COLO829 (cell line): ENCODE measurements at places on chromosomes 4 and X.

DNA sequence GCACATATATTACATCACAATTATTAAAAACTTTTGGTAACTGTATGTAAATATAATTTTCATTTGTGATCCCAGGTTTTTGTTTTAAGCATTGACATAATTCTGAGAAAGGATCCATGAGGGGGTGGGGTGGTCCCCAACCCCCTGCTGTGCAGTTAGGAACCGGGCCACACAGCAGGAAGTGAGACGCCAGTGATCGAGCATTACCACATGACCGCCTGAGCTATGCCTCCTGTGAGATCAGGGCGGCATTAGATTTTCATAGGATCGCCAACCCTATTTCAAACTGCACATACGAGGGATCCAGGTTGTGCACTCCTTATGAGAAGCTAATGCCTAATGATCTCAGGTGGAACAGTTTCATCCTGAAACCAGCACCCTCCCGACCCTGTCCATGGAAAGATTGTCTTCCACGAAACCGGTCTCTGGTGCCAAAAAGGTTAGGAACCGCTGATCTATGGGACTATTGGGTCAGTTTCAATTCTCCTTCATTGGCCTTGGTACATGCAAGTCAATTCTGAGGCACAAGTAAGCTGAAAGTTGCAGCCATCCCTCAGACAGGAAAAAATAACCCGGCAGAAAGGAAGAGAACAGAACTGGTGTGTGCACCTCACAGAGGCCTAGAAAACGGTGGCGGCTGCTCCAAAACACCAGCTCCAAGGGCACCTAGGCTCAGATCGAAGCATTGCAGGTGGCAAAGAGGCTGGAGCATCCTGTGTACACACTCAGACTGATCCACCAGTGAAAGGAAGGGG, 7.0 kb upstream of the TMSB4X start:
- no peak for DNase-seq

- no peak for DNase-seq
Observed at GRCh38 chr4:139919521-139919920, 234.5 kb downstream of the MAML3 start.

DNA sequence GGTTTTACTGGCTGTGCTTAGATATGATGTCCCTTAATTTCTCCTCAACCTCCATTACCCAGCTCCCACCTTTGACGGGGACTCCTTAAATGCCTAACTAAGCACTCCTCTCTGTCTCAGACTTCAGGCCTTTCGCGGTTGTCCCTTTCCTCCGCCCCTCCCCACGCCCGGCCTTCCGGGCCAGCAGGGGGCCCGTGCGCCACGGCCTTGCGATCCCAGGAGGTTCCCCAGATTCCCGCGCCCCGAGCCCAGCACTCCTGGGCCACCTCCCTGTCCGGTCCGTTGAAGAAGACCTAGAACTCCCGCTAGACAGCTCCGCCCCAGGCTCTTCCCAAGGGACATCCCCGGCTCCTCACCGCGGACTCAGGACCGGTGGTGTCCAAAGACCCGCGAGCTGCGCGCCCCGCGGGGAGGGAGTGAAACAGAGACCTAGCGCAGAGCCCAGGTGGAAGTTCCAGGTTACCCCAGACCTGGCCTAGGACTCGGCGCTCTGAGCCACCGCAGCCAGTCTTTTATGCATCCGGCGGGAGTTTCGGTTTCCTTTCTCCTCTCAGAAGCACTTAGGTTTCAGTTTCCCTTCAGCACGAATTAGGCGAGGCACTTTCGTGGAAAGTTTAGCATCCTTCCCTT, at the start of gene DDX60:
DDX60 (minus strand) TSS at position 487 of the 630 bp plus-strand sequence. CDS start 7,493 bp downstream, outside the sequence.
- DNase-seq: peak; percentile 65

- no peak for DNase-seq
Observed at GRCh38 chr4:29756966-29757365, 963.2 kb upstream of the PCDH7 start.

GRCh38 chrX:1554469-1555210, 17.7 kb upstream of the P2RY8 start:
- no peak for DNase-seq

DNA sequence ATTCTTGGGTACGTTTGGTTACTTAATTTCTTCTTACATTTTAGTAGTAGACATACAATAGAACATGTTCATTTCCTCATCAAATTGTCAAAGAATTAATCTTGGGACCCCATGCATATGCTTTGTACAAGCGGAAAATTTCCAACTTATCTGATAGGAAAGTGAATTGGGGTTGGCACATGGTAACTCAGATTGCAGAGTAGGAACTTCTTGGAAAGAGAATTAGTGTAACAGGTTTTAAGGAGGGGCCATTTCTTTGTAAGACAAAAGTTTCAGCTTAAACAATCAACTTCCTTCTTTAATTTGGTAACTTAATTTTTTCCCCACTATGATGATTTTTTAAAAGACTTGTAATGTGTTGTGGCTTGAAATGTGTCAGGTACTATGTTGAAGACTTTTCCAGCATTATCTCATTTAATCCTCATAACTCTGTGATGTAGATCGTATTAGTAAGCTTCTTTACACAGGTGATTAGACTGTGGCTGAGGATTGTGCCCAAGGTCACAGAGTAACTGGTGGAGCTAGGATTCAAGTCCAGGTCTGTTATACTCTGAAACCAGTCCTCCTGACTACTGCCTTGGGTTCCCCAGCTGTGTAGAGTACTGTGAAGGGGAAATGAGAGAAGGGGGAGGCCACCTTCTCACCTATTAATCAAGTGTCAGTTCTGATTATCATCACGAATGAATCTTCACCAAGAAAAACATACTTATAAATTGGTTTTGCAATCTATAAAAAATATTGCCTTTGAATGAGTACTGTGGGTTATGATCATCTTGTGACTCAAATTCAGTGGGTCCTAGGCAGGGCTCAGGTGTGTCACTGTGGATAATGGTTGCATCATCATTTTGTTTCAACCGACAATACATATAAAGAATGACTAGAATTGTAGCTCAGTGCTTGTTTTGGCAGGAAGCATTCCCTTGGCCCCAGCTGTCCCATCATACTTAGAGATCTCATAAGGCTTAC, 4.3 kb downstream of the GK start:
- no peak for DNase-seq

DNA sequence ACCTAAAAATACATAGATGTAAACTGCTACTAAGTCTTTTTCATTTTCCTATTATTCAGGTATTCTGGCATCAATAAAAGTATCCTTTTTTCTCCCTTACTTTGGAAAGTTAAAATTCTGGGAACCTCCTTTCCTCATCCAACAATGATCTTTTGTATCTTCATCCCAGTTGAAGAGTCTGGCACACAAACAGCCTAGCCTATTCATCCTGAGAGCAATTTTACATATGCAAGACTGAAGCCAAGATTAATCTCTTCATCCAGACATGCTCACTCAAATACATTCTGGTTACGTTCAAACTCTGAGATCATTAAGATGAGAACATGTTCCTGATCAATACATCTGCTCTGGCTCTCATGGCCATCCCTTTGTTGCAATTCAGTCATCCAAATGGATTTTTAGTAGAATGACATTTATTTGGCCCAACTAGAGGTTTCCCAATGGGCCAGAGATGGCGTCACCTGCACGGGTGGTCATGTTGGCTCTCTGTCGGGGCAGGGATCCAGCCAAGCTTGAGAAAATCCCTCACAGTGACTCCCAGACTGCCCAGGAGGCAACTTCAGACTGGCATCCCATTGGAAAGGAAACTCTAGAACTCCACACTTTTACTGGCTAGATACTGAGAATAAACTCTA, 135.3 kb upstream of the VCX2 start:
- DNase-seq: no peak

DNA sequence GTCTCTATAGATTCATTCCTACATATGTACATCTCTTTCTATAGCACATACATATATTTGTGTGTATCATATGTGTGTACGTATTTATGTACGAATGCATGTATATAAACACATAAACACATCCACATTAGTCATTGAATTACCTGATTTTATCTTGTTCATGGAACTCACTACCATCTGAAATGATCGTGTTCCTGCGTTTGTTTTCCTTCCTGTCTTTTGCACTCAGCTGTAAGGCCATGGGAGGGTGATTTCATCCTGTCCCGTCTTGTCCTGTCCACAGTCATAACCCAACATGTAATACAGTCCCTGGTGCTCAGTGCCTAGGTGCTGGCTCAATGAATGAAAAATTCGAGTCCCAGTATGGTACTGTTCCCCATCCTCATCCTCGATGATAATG, 191.8 kb upstream of the PSAPL1 start:
- no peak for DNase-seq

- no peak for DNase-seq
Observed at GRCh38 chrX:150303386-150304097, 59.6 kb upstream of the MAMLD1 start.

- DNase-seq: no peak
Observed at GRCh38 chrX:155778844-155779553, 102.1 kb upstream of the VAMP7 start.

DNA sequence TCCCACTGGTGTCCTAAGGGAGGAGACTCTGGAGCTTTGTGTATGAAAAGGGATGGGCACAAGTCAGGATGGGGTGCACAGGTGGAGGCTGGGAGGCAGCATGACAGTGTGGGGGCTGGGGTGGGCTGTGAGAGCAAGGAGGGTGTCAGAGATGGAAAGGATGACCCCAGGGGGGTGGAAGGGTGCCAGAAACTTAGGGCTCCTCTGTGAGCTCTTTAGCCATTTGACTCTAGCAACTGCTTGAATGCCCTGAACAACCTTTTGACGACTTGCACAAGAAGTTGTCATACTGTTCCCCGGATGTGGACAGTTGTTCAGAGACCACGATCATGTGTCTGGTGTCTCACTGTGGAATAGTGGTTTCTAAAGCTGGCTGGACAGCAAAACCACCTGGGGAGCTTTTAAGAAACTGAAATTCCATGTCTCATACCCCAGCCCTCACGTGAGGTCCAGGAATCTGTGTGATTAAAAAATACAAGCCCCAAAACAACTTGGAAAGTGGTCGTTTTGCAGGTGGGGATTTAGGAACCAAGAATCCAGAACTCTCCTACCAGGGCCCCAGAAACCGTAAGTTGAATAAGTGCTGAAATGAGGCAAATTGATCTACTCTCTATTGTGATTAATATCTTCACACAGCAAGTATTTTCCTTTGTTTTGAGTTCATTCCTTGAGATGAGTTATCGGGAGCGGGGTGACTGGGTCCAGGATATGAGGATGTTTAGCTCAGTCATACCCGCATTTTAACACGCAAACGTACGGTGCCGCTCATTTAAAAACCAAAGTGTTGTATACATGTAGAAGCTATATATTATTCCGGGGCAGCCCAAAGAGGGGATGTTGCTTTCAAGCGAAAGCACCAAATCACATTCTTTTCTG, 3.4 kb downstream of the RHOH start:
- no peak for DNase-seq

DNA sequence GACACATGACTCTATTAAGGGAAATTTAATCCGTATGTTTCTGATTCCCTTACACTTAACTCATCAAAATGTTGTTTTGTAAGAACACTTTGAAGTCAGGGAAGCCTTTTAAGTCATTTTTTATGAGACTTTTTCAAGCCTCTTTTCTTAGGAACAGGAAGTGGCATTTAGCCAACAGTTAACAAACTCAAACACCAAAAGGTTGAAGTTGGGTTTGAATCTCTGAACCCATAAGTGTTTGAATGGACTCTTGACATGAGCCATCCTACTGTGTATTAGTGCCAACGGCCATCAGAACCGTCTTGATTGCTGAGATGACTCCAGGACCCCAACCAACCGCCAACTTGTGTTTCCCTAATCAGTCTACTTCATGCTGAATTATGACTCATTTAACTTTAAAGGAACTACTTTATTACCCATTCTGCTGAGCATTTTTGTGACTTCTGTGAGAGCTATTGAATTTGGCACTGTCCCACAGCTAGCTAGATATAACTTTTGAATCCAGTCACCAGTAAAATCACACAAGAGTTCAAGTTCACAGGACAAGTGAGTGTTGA, 209.1 kb upstream of the FAT1 start:
- DNase-seq: peak; percentile 70

DNA sequence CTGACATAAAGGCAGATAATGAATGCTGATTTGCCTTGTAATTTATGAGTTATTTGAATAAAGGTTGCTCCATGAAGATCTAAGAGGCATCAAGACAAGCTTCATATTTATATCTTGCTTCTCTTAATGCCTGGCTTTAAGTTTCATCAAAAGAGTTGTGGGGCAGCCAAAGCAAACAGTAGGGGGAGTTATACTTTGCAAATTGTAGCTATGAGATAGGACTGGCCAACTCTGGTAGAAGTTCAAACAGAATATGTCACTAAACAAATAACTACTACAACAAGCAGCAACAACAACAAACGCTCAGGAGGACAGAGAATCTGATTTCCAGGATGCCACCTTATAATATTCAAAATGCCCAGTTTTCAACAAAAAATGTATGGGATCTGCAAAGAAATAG, 69.1 kb upstream of the PLAC1 start:
- no peak for DNase-seq

DNA sequence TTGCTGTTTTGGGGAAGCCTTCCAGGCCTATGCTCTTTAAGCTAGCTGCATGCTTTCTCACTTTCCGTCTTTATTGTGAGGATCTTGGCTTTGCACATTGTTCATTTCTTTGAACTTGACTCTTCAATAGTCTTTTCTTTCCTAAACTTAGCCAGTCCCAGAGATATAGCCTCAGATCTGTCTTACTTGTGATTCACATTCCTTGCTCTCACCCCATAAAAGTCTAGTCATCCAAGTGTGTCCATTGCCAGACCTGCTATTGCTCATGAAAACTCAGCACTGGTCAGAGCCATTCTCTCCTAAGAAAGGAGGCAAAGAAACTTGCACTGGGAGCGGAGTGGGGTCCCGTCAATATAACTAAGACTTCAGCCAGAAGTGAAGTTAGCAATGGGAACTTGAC, 275.0 kb upstream of the CTSO start:
- DNase-seq: no peak

GRCh38 chr4:2044119-2044485, 15.0 kb upstream of the NAT8L start:
- DNase-seq: no peak

GRCh38 chrX:130994671-130995070, 63.5 kb upstream of the ARHGAP36 start:
- peak; percentile 10 for DNase-seq

GRCh38 chr4:48554606-48555005, 64.6 kb downstream of the ZAR1 start:
- no peak for DNase-seq
